ENCODE measurements at places on chromosomes 5 and 9.
A peak's percentile ranks its signal among the peaks of the same experiment; 100 is the strongest.

- DNase-seq: peak; percentile 46
Observed at GRCh38 chr5:14767735-14768507, 103.4 kb downstream of the OTULIN start.

DNA sequence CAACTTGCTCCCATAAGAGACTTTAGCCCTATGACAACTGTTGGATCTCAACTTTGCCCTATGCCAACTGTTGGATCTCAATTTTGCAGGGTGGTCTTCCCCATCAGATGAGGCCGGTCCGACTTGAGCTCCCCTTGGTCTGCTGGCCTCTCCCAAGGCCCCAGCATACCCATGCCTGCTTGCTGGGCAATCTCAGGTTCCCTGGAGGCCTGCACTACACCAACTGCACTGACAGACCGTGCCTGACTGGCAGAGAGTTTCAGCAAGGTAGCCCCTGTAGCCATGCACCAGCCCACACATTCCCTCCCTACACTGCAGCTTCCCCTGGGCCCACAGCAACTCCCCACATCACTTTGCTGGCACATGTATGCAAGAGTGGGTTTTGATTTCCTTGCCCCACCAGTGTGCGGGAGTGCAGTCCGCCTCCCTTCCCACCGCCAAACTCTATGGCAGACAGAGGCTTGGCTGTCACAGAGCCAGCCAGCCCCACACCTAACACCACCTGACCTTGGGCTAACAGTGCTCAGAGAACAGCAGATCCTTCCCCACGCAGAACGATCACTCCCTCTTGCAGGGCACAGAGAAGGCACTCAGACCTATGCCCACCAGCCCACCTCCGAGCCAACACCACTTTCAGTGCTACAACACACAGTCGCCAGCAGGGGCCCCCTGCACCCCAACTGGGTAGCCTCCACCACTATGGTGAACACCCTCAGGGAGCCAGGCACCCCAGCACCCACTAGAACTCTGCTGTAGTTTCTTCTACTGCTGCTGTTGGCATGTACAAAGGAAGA is 279.9 kb upstream of the COX7C start:
- DNase-seq: no peak

GRCh38 chr9:115018547-115019435 is 88.4 kb upstream of the TNFSF8 start:
- DNase-seq: no peak

DNA sequence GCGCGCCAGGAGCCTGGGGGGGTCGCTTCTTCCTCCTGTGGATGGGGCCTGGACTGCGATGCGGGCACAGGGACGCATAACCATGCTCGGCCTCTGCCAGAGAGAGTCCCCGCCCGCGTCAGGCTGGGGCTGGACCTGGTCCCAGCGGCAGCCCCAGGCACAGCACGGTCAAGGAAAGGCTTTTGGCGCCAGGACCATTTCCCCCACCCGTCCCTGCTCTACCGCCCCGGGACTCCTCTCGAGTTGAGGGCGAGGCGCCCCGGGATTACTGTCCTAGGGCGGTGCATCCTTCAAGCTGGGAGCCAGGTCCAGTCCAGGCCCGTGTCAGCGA is 341 bp downstream of the MXD3 start:
- DNase-seq: no peak

DNA sequence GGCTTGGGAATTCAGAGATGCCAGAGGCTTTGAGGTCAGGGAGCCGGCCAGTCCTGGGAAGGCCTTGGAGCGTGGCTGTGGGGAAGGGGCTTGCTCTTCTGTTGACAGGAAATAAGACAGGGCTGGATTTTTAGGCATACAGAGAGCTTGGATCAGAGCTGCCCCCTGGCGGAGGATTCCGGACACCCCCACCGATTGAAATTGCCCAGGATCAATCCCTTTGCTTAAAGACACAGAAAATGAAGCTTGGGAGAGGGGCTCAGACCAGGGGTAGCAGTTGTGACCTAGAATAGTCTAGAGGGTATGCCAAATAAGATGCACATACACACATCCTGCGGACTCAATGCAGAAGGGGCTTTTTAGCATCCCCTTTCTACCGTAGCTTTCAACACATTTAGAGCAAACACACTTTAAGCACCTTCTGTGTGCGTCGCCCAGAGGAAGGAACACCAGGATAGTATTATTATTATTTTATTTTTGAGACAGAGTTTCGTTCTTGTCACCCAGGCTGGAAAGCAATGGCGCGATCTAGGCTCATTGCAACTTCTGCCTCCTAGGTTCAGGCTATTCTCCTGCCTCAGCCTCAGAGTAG is 1.7 kb upstream of the NTMT1 start:
- DNase-seq: peak; percentile 12

DNA sequence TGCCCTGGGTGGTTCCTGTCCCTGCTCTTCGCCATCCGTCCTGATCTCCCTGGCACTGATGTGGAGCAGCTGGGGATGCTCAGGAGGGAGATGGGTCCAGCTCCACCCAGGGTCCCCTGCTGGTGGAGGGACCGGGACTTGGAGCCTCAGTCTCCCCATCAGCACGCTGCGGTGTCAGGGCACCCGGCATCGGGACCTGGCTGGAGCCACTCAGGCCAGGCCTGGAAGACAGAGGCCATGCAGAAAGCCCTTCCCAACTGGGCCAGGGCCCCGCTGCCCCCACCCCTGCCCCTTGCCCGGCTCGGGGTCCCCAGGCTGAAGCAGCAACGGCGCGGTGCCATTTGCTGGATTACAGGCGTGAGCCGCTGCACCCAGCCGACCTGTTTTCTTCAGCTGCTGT is 40.3 kb upstream of the NSMF start:
- no peak for DNase-seq

DNA sequence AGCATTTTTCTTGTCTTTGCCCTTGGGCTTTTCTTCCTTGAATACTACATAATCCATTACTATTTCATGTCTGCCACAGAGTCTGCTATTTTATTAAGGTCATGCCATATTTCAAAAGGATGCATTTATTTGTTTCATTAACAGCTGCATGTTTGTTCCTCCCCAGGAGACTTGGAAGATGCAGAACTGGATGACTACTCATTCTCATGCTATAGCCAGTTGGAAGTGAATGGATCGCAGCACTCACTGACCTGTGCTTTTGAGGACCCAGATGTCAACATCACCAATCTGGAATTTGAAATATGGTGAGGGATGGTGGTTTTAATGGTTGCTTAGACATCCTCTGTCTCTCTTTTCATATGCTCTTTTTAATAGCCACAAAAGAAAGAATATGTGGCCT is 4.0 kb downstream of the IL7R start:
- no peak for DNase-seq
